ENCODE measurements at places on chromosomes 1 and 21.

- DNase-seq, result no peak
These were observed 413 bp downstream of the EFCAB7 start for GRCh38 chr1:63523738-63524137.

DNA sequence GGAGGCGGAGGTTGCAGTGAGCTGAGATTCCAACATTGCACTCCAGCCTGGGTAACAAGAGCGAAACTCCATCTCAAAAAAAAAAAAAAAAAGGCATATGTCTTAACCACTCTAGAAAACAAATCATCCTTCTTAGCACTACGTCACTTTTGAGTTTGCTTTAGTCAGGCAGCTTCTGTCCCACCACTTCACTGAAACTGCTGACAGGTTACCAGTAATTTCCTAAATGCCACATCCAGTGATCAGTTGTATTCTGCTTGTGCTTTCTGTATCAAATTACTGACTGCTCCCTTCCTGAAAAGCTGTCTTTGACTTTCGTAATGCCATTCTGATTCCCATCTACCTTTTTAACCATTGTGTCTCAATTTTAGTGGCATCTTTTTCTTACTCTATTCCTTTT, 21.7 kb downstream of the RCOR3 start:
- DNase-seq, result no peak

DNA sequence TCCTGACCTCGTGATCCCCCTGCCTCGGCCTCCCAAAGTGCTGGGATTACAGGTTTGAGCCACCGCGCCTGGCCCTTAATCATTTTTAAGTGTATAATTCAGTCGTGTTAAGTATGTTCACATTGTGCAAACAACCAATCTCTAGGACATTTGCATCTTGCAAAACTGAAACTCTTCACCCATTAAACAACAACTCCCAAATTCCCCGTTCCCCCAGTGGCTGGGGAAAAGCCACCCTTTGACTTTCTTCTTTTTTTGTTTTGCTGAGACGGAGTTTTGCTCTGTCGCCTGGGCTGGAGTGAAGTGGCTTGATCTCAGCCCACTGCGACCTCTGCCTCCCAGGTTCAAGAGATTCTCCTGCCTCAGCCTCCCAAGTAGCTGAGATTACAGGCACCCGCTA, 6.5 kb upstream of the THEMIS2 start:
- DNase-seq, result no peak

GRCh38 chr1:25503551-25504426, 39.6 kb upstream of the LDLRAP1 start:
- DNase-seq, result peak; percentile 27

- DNase-seq, result no peak
These were observed 1.6 kb upstream of the NECAP2 start for GRCh38 chr1:16438924-16439323.

DNA sequence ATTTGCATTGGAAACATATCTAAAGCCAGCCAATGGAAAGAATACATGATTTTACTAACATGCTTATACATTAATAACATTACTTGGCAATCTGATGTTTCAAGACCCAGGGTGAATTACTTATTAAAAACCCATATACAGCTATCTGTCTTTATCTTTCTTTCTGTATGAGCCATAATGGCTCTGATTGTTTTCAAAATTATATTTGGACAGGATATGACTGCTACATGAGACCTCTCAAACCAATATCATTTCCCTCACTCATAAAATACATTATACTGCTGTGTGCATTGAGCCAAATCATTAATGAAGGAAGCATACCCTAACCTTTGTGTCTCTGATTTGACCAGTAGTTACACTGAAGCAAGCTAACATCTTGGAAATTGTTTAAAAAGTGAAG, 205.9 kb upstream of the DPYD start:
- DNase-seq, result no peak

- DNase-seq, result no peak
These were observed 90.6 kb upstream of the USP24 start for GRCh38 chr1:55305735-55306134.

DNA sequence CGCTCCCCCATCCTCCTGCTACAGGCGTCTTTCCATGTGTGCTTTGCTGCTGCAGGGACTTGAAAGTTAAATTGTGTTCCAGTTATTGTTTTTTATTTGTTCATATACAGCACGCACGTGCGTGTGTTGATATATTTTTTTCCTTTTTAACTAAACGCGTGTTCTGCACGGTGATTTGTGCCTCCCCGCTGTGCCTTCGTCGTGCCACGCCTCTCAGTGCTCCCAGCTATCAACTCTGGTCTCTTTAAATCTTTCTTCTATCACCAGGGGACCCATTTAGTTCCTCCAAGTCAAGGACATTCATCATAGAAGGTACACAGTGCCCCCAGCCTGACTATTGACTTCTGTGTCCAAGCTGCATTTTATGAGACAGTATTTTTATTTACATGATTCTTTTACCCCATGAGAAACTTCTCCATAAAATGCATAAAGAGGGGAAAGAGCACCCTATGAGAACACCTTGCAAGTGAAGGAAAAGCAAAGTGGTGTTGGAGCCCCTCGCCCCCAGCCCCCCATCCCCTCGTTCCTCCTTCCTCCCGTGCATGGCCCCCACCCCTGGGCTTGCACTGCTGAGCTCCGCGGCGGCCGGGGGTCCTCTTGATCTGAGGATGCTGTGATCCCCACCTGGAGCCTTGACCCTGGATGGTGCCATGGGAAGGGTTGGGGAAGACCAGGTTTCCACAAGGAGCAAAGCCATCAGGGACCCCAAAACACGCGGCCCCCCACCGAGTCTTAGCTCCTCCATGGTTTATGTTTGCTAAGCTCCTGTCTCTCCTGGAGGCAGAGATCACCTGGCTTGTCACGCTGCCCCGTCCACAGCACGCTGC, 45.5 kb downstream of the KCNAB2 start:
- DNase-seq, result no peak

GRCh38 chr1:81439046-81439823, 361.5 kb upstream of the ADGRL2 start:
- no peak for DNase-seq

DNA sequence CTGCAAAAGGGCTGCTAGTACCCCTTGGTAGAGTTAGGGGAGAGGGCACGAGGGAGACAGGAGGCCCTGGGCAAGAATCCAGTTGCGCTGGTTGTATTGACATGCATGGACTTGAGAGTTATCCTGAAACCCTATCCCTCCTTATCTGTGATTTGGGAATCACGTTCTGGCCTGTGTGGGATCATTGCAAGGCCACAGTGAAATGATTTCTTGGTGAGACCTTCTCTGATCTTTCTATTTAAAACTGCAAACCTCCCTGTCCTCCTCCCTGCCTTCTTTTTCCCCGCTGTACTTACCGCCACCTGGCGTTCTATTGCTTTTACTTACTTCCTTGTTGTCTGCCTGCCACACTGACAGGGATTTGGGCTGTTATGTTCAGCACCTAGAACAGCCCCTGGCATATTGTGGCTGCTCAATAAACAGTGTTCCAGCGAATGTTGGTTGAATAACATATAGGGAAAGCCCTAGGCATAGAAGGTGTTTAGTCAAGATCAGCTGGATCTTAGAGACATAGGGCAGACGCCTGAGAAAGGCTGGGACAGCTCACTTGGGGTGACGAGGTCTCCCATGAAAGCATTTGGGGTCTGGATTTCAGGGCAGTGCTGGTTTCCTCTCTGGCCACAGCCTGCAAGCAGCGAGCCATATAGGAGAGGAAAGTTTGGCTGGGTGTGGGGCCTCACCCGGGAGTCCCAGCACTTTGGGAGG, 25.6 kb downstream of the ALPL start:
- DNase-seq, result no peak

DNA sequence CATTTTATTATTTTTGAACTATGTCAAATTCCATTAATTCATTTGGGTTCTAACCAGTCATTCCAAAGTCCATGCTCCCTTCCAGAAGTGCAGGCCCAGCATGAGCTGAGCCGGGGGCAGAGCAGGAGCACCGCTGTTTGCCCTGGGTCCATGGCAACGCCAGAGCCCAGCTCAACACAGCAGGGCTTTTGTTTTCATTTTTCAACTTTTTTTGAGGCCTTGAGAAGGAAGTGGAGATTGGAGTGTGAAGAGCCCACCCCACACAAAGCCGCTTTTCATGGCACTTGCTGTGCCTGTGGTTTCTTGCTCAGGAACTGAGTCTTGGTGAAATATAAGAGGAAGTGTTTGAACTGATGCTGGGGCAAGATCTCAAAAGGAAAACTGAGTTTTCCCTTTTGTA, 13.2 kb upstream of the PRMT2 start:
- DNase-seq, result no peak

DNA sequence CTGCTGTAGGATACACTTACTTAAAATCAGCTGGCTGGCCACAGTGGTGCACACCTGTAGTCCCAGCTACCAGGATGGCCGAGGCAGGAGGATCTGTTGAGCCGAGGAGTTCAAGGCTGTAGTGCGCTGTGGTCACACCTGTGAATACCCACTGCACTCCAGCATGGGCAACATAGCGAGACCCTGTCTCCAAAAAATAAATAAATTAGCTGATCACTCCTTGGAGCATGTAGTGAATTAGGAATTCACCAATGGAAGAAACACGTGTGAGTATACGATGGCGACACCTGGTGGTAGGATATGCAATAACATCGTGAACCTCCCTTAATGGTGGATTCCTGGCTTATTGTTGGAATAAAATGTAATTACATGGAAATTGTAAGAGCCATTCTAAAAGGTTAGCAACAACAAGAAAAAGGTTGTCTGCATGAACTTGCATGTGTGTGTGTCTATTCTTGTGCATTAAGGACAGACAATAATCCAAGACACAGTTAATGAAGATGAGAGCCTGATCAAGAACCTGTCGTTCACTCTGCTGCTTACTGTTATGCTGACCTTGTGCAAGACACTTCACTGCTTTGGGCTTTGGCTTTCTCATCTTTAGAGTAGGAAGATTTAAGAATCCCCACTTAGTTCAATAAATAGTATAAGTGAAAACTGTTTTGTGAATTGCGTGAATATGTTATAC, 38.6 kb upstream of the COX20 start:
- no peak for DNase-seq

DNA sequence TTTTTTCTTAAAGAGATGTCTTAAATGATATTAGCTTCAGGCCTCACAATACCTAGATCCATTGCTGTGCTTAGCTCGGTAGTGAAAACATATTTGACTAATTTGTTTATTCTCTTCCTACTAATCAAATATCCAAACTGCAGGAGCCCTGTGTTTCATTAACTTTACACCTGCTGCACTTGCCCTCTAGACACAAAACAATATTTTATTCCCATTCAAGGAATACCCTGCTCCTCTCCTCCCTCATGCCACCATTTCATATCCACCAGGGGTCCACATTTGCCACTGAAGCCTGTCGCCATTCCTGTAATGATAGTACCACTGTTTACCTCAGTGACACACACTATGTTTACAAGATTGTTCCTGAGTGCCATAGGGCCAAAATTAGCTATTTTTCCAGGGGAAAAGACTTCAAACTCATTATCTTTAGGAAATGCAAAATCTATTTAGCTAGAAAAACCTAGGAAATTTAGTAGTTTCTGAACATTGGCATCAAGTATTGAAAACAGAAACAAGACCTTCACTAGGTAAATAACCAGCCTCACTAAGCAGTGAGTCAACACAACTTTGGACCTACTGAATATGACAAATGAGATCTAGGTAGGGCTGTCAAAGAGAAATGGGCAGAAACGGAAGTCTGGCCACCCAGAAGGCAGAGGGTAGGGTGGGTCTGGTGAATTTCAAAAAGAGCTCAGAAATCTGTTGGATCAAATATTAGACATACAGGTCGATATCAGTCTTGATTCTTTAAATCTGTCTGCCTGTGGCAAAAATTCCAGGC, 134.6 kb upstream of the KCNK1 start:
- no peak for DNase-seq

- DNase-seq, result no peak
These were observed 251.2 kb upstream of the USP24 start for GRCh38 chr1:55466373-55466772.

DNA sequence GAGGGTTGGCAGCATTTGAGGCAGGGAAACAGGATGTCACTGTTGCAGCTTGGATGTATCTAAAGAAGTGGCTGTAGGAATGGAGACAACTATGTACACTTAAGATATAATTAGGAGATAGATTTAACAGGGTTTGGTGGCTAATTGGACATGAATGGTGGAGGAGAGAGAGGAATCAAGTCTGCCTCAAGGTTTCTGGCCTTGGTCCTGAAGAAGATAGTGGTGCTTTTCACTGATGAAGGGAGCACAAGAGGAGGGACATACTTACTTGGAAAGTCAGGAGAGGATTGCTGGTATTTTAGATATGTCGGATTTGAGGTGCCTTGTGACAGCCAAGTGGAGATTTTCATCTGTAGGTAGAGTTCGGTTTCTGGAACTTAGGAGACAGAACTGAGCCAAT, 123.9 kb downstream of the ST6GALNAC3 start:
- DNase-seq, result no peak

DNA sequence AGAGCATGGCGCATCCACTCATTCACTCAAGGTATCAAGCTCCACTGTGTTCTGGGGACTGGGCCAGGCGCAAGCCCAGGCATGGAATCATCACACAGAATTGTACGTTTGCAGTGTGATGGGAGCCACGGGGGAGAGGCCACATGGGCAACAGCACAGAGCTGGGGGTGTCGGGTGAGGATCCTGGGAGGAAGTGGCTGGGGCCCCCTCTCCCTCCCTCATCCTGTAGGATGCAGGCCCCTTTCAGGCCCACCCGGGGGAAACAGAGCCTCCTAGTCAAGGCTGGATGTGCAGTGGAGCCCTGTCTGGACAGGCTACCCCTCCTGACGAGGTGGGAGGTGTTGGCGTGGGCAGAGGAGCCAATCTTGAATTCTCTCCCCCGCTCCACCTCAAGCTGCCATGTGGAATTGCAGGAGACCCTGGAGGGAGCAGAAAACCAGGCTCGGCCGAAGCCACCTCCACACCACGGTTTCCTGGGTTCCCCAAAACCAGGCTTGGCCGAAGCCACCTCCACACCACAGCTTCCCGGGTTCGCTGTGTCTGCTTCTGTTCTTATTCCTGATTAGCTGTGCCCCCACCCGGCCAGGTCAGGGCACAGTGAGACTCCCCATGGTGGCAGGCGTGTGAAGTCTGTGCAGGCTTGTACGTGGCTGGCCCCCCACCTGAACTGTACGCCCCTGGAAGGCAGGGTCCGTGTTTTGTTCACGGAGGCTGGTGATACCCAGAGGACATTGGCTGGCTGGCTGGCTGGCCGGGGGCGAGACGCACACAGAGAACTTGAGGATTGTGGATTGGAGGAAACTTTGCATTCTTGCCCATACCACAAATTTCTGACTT, 4.2 kb upstream of the C1orf174 start:
- no peak for DNase-seq

GRCh38 chr1:153956997-153957715, 1.3 kb downstream of the CRTC2 start:
- DNase-seq, result no peak

- no peak for DNase-seq
These were observed 200.1 kb downstream of the AMY1C start for GRCh38 chr1:103949779-103950178.

- DNase-seq, result no peak
These were observed 21.1 kb downstream of the NCF2 start for GRCh38 chr1:183569141-183569540.

All from stimulated activated CD8-positive, alpha-beta memory T cell treated with anti-CD3 and anti-CD28 coated beads, Interleukin-4, amount 100 ng/mL, for 4 hours (primary cell).